ENCODE measurements at places on chromosomes 11 and 22.

DNA sequence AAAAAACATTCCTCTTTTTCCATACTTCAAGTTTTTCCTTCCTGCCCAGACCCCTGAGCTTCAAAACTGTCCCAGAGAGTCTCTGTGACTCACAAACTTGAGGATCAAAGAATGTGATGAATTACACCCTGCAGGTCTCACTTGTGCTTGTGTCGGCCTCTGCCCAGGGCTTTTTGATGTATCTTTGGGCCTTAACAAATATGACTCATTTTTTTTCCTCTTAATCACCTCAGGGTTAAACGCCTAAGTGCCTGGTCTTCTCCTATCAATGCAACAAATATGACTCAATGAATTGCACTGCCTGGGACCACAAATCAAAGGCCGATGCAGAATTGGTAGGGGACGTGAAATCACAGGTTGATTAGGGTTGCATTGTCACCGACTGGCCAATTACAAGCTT lies 267.7 kb downstream of the LARGE1 start:
- DNase-seq = no peak

- DNase-seq = peak; percentile 31
Observed at GRCh38 chr22:28297504-28297903, 378.4 kb upstream of the PITPNB start.

DNA sequence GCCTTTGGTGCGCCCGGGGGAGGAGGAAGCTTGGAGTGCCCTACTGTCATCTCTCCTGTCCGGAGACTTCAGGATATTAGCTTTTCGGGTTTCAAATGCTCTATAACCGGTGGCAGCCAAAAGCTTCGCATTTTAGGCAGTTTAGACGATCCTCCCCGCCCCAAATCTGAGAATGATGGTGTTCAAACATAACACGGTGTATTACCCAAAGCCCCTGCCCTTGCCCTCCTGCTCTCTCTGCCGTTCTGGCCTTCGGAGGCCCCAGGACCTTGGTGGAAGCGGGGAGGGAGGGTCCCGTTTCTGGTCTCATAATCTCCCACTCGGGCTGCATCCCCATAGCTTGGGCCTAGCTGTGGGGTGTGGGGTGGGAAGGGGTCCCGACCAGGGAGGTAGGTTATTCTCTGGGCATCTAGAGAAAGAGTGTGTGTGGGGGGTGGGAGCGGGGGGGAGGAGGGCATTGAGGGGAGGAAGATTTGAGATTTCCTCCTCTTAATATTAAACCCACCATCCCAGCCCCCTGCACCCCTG lies 2.3 kb downstream of the PKNOX2 start:
- DNase-seq = no peak

DNA sequence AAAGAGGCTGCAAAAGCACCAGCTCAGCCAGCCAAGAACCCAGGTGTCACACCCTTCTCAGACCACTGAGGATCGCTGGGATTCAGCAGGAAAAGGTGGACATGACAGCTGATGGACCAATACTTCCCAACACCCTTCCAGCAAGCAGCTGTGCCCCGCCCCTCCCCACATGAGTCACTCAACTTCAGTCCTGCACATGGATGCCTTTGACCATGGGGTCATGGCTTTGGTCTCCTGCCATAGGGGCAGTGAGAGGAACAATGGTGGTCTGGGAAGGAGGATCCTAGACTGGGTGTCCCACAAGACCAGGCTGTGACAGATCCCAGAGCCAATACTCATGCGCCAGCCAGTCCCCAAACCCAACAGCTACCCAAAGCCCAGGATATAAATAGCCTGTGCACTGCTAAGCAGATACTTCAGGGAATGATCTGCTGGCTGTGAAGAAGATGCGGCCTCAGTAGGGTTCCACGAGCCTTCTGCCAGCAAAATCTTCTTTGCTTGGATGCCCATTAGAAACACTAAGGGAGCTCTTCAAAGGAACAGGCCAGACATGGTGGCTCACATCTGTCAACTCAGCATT lies 5.5 kb upstream of the RGL4 start:
- DNase-seq = no peak

DNA sequence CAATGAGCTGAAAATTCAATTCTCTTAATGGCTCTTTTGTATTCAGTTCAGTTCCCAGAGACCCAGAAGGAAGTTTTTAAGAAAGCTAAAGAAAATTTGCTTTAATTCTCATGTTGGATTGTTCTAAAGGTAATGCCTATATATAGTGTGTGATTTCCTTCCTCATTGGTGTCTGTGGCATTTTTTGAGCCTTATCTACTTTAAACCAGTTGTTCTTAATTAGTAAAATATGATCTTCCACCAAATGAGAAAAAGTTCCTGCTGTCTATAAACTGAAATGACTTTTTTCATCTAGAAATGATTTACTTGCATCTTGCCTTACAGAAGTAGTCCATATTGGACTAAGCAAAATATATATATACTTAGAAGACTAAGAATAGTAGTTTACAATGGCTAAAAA lies 622.1 kb upstream of the KIRREL3 start:
- DNase-seq = no peak

GRCh38 chr11:34585735-34586487 lies 35.0 kb upstream of the EHF start:
- DNase-seq = no peak

- peak; percentile 80 for DNase-seq
Observed at GRCh38 chr22:35376728-35377472, 4.0 kb upstream of the HMOX1 start.

- no peak for DNase-seq
Observed at GRCh38 chr22:26937213-26937612, 279.8 kb downstream of the MIAT start.

- no peak for DNase-seq
Observed at GRCh38 chr11:62721994-62722393, 5.3 kb downstream of the HNRNPUL2 start.

Data from caudate nucleus (tissue), 63 donors.